ENCODE measurements at places on chromosomes 6 and 20.

GRCh38 chr6:95686272-95686671 is 108.9 kb downstream of the MANEA start:
- no peak for DNase-seq

GRCh38 chr20:63071541-63072181 is 64.9 kb upstream of the BHLHE23 start:
- DNase-seq: no peak

DNA sequence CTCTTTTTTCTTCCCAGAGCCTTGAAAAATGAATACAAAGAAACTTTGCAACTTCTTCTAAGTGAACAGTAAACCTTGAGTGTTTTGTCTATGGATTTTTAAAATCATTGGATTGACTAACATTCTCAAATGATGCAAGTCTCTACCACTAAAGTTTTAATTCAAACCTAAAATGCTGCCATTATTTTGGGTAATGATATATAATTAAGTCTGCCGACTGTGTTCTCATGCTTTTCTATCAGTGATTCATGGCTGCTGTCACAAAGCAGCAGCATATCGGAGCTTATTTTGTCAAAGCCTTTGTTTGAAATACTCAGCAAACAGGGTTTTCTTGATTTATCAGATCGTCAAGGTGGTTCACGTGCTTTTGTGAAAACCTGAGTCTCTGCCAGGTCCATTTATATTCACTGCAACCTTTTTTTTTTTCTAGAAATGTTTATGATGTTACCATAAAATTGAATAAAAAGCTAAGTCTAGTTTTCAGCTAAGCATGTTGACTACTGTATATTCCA is 96.3 kb downstream of the GJA1 start:
- no peak for DNase-seq

DNA sequence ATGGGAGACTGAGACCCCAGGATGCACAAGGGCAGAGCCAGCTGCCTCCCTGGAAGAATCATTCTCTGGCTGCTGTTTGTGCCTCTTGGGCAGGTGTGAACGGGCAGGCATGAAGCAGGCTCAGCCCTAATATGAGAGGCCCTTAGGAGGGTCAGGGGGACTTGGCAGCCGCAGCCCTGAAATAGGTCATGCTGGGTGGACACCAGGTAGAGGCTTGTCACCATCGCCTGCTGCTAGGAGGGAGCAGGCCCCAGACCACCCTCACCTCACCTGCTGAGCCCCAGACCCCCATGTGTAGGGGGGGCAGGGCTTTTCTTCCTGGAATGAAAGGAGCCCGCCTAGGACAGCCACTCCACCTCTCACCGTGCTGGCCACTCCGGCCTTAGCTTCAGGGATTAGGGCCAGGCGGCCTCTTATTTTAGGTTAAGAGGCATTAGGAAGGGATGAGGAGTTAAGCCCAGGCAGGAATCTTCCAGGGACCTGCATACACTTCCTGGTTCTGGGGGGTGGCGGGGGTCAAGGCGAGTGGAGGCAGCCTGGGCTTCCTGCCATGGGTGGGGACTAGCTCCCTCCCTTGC is 92.4 kb downstream of the ASXL1 start:
- DNase-seq: no peak

- peak; percentile 37 for DNase-seq
Observed at GRCh38 chr20:34578025-34578424, 19.5 kb downstream of the MAP1LC3A start.

DNA sequence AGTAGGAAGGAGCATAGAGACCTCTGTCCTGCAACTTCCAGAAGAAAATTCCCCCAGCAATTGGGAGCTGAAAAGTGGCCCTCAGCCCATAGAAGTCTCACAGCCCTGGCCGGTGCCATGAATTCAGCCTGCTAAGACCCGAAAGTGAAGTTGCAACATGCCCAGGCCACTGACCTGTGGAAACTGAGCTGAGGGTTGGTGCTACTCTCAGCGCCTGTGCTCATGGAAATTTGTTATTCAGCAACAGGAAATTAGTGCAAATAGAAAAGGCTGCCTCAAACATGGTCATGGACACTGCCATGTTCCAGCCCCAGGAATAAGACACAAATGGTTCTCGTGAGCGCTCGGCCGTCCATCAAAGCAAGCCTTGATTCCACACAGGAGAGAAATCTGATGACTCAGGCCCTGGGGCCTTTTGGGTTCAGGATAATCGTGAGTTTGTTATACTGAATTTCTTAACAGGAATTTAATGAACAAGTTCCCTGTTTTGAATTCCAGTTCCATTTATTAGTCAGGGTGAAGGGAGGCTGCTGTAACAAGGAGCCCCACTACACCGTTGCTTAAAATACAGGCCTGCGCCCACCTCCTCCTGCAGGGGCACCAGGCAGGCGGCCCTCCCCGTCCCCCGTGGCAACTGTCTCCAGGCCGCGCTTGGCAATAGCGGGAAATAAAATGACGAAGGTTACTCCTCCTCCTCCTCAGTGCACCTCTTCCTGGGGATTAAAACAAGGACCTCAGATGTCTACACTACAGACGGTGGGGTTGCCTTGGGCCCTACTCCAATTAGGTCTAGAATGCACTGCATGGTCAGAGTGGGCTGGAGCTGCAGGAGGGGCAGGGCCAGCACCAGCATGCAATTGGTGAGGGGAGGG is 152.9 kb downstream of the ERMARD start:
- no peak for DNase-seq

GRCh38 chr20:37316116-37316774 is 26.8 kb downstream of the MANBAL start:
- peak; percentile 87 for DNase-seq

GRCh38 chr6:119240257-119241110 is 109.1 kb downstream of the MAN1A1 start:
- no peak for DNase-seq

DNA sequence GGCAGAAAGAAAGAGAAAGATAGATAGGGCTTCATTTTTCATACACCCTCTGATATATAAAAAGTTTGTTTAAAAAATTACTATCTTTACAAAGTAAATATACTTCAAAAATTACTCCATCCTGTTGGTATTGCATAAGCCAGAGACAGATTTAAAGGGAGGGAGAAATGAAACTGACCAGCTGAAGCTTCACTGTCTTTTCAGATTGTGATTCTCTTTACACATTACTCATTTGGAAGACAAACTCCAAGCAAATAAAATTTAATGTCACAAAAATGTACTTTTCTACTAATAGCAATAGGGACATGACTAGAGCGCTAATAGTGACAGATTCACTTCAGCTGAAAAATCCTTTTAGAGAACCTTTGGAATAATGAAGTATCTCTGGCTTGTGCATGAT is 38.6 kb upstream of the MARCKS start:
- no peak for DNase-seq

DNA sequence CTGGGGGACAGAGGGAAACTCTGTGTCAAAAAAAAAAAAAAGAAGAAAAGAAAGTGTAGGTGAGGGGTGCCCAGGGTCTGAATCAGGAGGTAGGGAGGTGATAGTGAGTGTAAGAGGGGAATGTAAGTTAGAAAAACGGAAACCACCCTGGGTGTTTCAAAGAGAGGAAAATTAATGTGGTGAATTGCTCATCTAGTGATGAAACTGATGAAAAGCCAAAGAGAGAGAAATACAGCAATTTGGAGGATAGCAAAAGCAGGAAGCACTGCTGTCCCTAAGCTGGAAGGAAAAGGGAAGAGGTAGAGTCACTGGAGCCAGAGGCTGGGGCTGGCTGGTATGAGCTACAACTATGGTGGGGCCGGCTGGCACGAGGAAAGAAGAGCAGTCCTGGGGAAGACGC is 85.0 kb upstream of the CEP85L start:
- no peak for DNase-seq

DNA sequence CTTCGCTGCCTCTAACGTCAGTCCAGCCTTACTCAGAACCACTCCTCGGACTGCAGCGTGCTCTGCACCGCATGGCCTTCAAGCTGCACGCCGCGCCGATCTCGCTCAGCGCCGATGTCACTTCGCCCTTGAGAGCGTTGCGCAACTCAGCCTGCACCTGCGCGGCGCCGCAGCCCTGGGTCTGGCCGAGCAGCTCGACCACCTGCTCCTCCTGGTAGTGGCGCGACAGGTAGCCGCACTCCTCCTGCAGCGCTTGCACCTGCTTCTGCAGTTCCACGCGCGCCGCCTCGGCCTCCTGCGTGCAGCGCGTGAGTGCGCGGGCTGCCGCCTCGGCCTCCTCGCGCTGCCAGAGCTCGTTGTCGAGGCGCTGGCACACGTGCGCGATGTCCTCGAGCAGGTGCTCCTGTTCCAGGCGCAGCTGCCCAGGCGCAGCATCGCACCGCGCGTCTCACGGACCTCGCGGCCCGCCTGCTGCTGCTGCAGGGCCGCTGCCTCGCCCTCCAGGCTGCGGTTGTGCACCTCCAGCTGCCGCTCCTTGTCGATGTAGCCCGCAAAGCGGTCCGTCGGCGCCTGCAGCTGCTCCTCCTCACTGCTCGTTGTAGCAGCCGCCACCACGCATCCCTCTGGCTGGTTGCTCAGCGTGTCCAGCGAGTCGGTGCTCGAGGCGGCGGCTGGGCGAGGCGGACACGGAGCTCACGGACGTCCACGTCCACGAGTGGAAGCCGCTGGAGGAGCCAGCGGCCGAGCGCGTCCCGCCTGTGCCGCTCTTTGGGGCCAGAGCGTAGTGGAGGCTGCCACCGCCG is 380.6 kb upstream of the CHD6 start:
- no peak for DNase-seq

- DNase-seq: no peak
Observed at GRCh38 chr6:57252975-57253374, 30.9 kb upstream of the RAB23 start.

- no peak for DNase-seq
Observed at GRCh38 chr6:54426995-54427394, 118.8 kb downstream of the TINAG start.

DNA sequence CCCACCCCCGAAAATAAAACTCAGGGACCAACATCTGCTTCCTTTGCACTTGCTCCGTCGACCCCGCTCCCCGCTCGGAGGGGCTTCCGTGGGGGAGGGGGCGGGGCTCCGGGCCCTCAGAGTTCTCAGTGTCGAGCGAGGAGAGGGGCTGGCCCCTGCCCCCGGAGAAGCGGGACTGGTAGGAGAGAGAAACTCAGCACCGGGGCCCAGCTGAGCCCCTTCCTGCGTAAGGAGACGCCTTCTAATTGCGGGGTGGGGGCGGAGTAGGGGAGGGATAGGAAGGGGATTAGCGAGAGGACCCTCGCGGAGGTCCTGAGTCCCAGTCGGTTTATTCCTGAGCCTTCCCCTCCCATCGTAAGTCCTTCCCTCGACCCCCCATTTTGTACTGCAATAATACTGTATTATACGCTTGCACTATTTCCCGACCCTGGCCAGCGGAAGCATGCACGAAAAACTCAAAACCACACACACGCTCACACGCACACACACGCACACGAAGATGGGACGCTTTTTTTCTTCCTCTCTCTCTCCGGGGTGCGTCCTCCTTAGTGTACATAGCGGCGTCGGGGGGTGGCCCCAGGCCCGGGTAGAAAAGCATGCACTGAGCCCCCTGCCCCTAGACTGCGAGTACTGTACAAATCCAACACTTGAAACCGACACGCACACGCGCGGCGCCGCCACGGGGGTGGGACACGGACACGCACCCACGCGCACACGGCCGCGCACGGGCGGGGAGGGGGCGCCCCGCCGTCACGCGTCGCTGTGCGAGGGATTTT is 22.1 kb upstream of the SLC22A7 start:
- DNase-seq: peak; percentile 49

GRCh38 chr20:48482790-48483189 is 345.0 kb downstream of the PREX1 start:
- no peak for DNase-seq

DNA sequence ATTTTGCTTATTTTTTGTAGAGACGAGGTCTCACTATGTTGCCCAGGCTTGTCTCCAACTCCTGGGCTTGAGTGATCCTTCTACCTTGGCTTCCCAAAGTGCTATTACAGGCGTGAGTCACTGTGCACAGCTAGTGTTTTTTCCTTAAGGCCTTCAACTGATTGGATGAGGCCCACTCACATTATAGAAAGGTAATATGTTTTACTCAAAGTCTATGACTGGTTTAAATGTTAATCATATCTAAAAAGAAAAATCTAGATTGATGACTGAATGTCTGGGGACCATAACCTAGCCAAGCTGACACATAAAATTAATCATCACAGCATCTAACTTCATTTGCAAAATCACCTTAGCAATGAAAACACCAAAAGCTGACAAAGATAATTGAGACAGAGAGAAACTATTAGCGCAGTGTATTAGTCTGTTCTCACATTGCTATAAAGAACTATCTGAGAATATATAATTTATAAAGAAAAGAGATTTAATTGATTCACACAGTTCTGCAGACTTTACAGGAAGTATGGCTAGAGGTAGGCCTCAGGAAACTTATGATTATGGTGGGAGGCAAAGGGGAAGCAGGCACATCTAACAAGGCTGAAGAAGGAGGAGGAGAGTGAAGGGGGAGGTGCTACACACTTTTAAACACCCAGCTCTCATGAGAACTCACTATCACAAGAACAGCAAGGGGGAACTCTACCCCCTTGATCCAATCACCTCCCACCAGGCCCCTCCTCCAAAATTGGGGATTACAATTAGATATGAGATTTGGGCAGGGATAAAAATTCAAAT is 66.8 kb upstream of the ARHGAP18 start:
- peak; percentile 49 for DNase-seq

DNA sequence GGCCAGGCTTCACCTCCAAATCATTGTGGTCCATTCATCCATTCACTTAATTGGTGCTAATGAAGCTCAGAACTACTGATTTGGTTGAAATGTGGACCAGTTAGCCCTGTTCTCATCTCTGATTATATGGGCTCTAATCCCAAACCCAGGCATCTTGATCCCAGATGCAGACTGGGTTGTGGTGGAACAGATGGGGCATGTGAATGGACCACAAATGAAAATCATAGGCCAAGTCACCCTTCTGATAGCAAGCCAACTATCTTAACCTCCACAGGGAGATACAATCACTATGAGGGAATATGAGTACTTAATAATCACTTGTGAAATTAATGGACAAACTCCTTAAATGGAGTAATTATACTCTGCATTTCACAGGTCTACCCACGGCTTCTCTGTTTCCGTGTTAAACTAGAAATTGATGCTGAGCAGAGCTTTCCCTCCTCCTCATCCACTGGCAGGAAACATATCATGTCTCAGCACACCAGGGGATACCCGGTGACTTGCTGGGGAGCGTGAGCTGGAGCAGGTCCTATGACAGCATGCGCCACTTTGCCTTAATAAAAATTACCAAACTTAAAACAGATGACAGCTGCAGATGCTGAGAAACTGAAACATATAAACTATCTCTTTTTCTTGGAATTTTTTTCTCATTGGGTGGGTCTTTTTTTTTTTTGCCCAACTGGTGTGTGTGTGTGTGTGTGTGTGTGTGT is 108.8 kb upstream of the HEY2 start:
- no peak for DNase-seq

GRCh38 chr6:18058429-18058828 is 64.0 kb downstream of the NHLRC1 start:
- no peak for DNase-seq

GRCh38 chr20:50472693-50473664 is 37.2 kb upstream of the PTPN1 start:
- DNase-seq: peak; percentile 90
